ENCODE measurements at places on chromosomes 11 and 22.

DNA sequence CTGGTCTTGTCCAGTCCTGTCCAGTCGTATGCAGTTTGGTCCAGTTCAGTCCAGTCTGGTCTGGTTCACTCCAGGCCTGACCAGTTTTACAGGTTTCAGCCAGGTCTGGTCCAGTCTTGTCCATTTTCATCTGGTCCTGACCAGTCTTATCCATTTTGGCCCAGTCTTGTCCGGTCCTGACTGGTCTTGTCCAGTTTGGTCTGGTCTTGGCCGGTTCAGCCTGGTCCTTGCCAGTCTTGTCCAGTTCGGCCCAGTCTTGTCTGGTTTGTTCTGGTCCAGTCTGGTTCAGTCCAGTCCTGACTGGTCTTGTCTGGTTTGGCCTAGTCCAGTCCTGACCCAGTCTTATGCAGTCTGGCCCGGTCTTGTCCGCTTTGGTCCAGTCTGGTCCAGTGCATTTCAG lies 380.2 kb downstream of the OR4C45 start:
- no peak for DNase-seq

DNA sequence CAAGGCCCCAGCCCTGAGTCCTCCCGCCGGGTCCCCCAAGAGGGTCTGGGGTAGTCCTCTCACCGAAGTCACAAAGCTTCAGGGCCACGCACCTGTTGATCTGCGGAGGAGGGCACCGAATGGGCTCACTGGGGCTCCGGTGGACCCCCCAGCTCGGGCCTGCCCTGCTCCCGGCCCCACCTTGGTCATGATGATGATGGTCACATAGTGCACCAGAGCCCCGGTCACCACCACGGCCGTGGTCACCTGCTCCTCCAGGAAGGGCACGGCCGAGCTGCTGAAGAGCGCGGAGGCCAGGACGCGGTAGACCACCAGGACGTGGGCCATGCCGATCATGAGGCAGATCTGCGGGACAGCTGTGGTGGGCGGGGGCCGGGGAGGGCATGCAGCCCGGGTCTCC lies 13.5 kb upstream of the SIGIRR start:
- no peak for DNase-seq

GRCh38 chr11:1146365-1146764 lies 11.4 kb upstream of the MUC5AC start:
- DNase-seq = no peak

DNA sequence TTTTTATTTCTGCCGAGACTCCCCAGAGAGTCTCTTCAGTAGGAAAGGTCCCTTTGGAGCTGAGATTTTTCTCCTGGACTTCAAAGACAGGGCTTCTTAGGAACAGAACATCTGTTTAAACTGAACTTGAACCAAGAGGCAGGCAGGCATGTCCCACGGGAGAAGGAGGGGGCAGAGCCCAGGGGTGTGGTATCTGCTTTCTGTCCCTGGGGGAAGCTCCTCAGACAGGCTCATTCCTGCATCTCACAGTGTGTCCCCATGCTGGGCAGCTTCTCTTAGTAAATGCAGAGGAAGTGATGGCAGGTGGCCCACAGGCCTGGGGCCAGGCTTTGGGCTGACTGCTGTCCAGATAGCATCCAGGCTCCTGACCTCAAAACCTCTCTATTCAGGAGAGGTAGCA lies 47.3 kb downstream of the TSPAN18 start:
- peak; percentile 36 for DNase-seq

GRCh38 chr11:96091476-96091875 lies 167.6 kb upstream of the MTMR2 start:
- DNase-seq = no peak

DNA sequence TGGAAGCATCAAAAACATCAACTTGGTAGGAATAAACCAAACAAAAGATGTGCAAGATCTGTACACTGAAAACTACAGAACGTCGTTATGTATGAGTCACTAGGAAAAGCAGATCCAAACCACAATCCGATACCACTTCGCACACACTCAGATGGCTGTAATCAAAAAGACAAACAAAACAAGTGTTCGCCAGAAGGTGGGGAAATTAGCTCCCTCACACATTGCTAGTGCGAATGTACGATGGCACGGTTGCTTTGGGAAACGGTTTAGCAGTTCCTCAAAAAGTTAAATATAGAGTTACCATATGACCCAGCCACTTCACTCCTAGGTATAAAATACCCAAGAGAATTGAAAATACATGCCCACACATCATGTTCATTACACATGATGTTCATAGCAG lies 14.8 kb upstream of the CARD10 start:
- DNase-seq = no peak

DNA sequence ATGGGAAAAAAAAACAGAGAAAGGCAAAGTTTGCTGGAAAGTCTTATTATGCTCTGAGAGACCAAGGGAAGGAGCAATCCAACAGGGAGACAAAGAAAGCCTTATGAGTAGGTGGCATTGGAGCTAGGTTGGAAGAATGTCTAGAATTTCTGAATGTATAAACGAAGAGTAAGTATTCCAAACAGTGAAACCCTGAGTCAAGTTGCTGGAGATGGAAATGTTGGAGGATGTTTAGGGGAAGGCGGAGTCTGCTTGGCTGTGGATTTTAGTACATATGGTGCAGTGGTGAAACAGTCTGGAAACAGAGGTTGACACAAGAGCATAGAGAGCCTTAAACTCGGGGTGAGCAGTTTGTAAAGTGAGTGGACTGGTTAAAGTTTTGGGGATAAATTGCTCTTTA lies 314.8 kb upstream of the CADM1 start:
- no peak for DNase-seq

- no peak for DNase-seq
Observed at GRCh38 chr22:38781033-38781432, 12.9 kb downstream of the DNAL4 start.

- DNase-seq = no peak
Observed at GRCh38 chr11:72069200-72069599, 11.1 kb downstream of the NUMA1 start.

DNA sequence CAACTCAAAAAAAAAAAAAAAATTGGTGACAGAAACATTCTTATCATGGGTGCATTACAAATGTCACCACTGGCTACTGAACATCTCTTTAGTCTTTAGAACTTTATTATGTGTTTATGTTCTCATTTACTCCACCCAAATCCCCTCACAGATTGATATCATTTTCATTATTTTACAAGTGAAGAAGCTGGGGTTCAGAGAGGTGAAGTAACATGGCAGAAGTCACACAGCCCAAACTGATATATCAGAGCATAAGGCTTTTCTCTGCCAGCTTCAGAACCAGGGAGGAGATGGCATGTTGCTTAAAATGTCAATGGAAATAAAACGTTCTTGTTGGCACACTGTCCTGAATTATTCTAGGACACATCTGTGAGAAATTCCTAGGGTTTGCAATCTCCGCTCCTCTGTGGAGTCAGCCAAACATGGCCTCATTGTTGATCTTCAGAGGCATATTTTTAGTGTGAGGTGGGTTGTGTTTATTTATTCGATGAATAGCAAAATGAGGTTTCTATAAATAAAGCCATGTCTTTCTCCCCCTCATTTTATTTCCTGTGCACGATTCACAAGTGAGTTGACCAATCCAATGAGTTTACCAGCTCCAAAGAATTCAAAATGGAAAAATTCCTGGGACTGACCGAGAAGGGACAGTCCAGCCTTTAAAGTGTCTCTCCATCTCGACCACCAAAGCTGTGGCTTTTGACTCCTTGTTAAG lies 72.9 kb upstream of the ANO1 start:
- DNase-seq = no peak

DNA sequence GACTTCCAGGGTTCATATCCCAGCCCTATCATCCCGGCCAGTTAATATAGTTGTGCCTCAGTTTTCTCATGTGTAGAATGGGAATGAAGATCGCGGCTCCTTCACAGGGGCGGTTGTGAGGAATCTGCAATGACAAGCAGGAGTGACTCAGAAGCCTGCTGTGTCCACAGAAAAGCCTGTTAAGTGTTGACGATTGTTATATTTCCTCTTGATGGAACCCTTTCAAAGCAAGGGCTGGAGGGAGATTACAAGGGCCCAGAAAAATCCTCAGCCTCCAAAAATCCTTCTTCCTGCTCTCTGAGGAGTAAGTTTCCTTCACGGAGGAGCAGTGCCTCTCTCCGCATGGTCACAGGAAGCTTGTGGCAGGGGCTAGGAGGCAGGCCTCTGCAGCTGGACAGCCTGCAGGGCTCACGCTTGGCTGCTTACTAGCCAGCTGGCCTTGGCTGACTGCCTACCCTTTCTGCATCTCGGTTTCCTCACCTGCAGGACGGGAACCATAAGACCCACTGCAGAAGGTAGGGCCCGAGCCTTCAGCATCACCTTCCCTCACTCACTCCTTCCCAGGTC lies 63.4 kb downstream of the CACNG2 start:
- no peak for DNase-seq

- no peak for DNase-seq
Observed at GRCh38 chr11:29978549-29978948, 38.3 kb downstream of the KCNA4 start.

GRCh38 chr11:79078456-79078855 lies 362.4 kb downstream of the TENM4 start:
- DNase-seq = no peak

DNA sequence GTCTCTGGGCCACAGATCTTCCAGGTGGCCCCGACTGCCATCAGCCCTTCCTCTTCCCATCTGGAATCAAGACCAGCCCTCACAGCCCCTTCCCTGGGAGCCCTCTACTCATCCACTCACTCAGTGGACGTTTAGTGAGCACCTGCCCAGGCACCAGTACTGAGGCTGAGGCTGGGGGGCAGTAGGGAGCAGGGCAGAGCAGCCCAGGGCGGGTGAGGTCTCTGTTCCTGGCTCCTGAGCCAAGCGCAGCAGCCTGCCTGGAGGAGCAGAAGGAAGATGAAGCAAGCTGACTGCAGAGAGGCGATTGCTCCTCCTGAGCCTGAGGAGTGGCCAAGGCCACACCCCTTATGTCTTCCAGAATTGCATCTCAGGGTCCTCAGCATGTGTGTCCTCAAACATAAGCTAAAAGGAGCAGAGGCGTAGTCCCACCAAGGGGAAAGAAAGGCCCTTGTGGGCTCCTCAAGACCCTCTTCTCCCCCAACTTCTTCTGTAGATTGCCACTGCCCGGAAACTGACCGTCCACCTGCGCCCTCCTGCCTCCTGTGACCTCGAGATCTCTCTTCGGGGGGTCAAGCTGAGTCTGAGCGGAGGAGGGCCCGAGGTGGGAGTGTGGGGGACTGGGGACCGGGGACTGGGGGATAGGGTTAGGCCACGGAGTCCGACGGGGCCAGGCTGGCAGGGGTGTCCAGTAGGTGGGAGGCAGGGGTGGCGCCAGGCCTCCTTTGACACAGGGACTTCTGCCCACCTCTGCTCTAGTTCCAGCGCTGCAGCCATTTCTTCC lies 5.8 kb downstream of the MAPK8IP2 start:
- DNase-seq = no peak

- DNase-seq = no peak
Observed at GRCh38 chr22:30922151-30922611, 46.4 kb downstream of the MORC2 start.

DNA sequence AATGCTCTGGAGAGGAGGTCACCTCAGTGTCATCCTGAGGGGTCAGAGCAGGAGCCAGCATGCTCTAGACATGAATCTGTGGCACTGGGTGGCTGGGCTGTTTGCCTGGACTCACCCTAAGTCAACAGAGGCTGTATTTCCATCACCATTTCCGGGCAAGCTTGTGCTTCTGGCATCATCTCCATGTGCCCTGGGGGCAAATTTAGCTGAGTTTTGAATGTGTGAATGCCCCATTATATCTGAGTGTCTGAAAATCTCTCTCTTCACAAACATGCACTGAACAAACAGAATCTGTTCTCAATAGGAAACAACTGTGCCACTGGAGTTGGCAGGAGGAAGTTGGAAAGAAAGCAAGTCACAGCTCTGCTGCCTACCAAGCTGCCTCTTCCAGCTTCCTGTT lies 356.2 kb downstream of the GRM5 start:
- DNase-seq = no peak

GRCh38 chr11:116055064-116055463 lies 550.8 kb upstream of the CADM1 start:
- no peak for DNase-seq

DNA sequence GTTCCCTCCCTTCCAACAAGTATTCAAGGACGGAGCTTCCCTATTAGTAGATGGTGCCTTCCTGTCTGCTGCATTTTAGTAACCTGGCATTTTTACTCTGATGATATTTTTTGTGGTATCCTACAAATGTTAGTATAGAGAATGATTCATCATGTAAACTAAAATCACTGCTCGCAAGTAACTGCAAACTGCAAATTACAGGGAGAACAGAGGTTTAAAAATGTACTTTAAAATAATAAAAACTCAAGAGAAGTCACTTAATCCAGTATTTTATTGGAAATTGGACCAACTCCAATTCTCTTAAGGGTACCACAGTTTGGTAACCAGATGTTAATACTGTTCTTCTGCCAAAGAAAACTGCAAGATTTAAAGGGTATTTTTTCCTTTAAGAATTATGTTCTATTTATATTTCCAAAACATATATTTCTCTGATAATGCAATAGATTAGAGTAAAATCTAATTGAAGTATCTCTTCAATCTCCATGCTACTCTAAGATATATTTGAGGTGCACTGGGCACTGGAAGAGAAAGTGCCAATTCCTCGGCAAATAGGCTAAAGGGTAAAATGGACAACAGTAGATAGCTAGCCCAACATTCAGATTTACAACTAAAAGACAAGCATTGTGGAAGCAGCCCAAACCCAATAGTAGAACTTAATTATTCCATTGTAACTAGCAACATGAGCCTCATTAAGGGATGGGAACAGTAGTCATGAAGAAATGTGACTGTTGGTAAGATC lies 298.0 kb downstream of the TTC28 start:
- no peak for DNase-seq

DNA sequence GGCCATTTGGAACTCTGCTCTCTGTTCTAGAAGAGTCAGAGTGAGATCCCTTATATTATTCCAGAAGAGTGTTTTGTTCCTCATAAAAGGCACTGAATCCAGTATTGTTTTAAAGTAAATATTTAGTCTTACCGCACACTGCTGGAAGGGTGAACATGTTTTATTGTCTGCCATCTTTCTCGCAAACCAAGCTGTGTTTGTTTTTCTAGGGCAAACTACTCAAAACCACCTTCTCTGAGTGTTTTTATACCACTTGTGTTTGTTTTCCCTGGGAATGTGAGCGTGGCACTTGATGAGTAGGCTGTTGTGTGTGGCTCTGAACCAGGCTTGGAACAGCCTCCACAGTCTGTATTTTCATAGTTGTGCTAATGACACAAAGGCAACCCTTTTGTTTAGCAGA lies 89.8 kb downstream of the DBX1 start:
- no peak for DNase-seq

DNA sequence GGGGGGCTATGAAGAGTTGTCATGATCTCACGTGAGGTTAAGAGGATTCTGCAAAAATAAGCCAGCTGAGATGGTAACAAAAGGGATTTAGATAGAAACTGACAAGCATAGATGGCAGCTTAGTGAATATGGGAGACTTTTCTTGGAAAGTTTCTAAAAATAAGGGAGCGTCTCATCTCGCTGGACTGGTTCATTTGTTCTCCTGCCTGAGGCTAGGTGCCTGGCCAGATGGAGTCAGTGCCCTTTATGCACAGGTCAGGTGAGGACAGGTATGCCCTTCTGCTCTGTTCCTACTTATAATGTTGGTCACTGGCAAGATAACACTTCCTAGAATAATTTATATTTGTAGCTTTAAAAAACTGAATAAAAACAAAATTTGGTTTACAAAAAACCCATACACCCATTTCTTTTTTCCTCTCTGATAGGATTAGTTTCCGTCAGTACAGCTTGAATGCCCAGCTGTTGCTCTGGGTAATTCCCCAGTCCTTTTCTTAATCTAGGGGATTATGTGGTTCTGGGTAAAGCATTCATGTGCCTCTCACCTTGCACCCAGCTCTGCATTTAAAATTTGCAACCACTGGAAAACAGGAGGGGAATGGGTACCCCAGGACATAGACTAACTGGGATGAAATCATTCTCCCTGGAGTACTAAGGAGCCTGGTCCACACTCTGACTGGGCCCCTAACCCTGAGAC lies 90.0 kb downstream of the AMOTL1 start:
- DNase-seq = no peak

Measured in endothelial cell (in vitro differentiated cells).